H4 (cell line): ENCODE measurements at places on chromosomes 5 and 9. TPM values are rescaled to one million over a fixed set of nuclear protein-coding genes. Genes with fewer than 3 reads are reported as not detected.

- peak; percentile 47 for DNase-seq
Observed at GRCh38 chr5:140253985-140254384, 48.9 kb downstream of the PFDN1 start.

- no peak for DNase-seq
Observed at GRCh38 chr5:107467137-107467932, 203.4 kb downstream of the EFNA5 start.

DNA sequence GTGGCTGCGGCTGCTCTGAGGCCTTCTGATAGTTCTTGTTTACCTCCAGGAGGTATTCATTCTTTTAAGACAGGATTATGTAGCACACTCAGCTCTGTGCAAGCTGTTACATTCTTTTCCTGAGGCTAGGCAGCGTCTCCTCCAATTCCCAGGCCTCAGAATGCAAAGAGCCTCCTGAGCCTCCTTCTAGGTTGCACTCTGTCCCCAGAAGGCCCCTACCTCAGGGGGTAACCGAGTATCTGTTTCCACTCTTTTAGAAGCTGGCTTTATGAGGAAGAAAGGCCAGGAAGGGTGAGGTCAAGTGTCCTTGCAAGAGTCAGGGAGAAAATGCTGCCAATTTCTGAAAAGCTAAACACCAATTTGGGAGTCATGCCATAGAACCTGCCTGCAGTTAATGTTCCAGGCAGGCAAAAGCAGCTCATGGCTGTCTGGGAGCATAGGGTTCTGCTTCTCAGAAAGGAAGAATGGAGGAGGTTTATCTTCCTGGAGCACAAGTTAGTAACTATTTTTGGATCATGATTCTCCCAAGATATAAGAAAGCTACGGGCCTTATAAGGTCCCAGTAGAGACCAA is 178.9 kb downstream of the SEMA6A start:
- no peak for DNase-seq

GRCh38 chr5:72184408-72184807 is 77.1 kb downstream of the MAP1B start:
- DNase-seq, result no peak

DNA sequence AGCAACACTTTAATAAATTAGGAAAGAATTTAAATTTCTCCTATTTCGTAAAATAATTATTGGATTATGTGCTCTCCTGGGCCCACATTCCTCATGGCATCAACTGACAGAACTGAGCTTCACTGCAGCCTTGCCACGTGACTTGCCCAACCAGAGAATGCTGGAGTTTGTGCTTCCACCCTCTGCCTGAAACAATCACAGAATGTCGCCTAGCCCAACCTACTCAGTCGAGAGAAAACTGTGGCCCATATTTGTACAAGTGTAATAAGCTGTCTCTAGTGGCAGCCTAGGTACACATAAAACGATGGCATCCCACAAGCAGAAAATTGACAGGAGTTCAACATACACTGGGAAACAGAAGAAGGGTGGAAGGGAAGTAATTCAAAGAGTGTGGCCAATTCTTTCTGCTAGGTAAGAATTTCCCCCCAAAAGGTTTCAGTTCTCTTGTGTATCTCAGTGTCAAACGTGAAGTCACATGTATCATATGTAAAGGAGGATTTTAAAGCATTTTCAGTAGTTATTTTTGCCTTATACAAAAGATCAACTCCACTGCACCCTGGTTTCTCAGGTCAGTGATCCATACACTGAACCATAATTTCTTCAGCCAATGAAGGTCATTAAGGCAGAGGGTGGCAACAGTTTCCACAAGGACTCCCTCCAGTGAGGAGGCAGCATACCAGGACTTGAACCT is 41.7 kb downstream of the ZNF608 start:
- no peak for DNase-seq

DNA sequence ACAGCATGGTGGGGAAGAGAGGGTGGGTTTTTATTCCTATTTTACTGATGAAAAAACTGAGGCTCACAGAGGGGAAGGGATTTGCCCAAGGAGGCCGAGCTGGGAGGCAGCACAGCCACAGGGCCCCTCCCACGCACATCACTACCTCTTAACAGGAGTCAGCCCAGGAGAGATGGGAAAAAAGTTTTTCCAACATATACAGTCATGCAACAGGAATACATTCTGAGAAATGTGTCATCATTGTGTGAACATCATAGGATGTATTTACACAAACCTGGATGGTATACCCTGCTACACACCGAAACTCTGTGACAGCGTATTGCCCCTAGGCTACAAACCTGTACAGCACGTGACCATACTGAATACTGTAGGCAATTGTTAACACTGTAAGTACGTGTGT is 11.6 kb downstream of the TRAF1 start:
- no peak for DNase-seq

DNA sequence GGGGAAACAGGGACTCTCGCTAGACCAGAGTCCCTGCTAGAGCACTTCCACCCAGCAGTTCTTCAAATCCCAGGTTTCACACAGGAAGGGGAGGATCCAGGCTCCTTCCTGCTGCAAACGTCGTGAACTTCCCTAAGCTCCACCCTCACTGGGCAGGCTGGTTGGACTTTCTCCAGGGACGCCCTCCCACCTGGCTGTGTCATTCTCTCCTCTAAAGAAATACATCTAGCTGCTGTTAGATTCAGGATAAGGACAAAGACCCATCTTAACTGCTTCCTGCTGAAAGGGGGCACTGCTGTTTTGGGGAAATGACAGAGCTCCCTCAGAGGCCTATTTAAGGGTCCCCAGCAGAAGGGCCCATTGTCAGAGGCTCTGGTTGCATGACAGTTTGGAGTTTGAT is 230.7 kb downstream of the SEMA6A start:
- DNase-seq, result peak; percentile 40

- peak; percentile 97 for DNase-seq
Observed at GRCh38 chr5:34717426-34718327, 61.5 kb downstream of the RAI14 start.

- no peak for DNase-seq
Observed at GRCh38 chr9:136786451-136786850, 4.7 kb upstream of the TMEM141 start.

GRCh38 chr5:138336952-138337684 is 948 bp upstream of the FAM53C start:
- peak; percentile 83 for DNase-seq

GRCh38 chr5:157918811-157919742 is 60.1 kb upstream of the CLINT1 start:
- DNase-seq, result peak; percentile 35

GRCh38 chr5:127074466-127074865 is 1.2 kb upstream of the C5orf63 start:
- peak; percentile 17 for DNase-seq

- peak; percentile 45 for DNase-seq
Observed at GRCh38 chr9:83920469-83920926, 734 bp downstream of the KIF27 start.

GRCh38 chr5:118891252-118891651 is 97.1 kb downstream of the DTWD2 start:
- DNase-seq, result no peak

DNA sequence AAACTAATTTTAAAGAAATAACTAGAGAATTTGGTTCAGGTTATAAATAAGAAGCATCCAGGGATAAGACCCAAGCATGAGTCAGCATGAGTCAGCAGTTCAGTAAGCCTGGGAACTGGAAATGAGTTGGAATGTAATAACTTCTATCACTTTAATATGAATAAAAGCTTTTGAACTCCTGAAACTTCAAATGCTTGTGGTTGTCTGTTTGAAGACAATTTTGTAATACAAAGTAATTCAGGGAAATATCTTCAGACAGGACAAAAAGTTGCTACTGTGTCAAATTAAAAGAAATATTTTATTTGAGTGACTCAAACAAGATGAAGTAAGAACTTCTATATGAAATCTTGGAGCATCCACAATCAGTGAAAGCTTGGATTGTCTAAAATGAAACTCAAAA is 331.2 kb upstream of the DAB2 start:
- DNase-seq, result peak; percentile 89

The DRD1 gene
- total RNA-seq, result 0.25 and 0.29 TPM in 2 replicates

The FOXD1 gene
- 5.2 and 5.4 TPM in 2 replicates for total RNA-seq

The NTRK2 gene
- 0.10 and 0.39 TPM in 2 replicates for total RNA-seq

The SH3TC2 gene
- 0.95 and 2.1 TPM in 2 replicates for total RNA-seq

The ENHO gene
- 1.9 and 2.3 TPM in 2 replicates for total RNA-seq

The ZFP2 gene
- total RNA-seq, result not detected in 2 replicates

The CREB3 gene
- total RNA-seq, result 115 and 121 TPM in 2 replicates

The NR5A1 gene
- total RNA-seq, result not detected in 2 replicates
